NCI-H2029 (cell line): ENCODE measurements at places on chromosomes 2 and 18.

GRCh38 chr2:6814312-6814711, 51.4 kb downstream of the CMPK2 start:
- DNase-seq = no peak

DNA sequence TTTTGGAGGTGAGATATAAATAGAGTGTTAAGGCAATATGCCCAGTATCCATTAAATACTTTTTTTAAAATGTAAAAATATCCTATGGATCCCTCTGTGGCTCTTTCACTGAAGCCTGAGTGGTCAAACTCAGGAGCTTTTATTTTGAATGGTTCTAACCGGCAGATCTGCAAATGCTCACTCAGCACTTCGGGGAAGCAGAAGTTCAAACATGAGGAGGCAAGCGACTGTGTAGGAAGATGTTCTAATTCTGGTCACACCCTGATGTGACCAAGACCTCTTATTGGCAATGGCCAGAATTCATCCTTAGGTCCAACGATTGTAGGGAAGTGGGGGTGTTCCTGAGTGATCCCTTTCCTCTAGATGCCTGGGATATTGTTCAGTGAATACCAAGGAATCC, 168.8 kb downstream of the CDCA7 start:
- no peak for DNase-seq

GRCh38 chr2:11573418-11574175, 39.8 kb downstream of the GREB1 start:
- DNase-seq = no peak

- no peak for DNase-seq
Observed at GRCh38 chr2:139165041-139165440, 384.9 kb upstream of the NXPH2 start.

DNA sequence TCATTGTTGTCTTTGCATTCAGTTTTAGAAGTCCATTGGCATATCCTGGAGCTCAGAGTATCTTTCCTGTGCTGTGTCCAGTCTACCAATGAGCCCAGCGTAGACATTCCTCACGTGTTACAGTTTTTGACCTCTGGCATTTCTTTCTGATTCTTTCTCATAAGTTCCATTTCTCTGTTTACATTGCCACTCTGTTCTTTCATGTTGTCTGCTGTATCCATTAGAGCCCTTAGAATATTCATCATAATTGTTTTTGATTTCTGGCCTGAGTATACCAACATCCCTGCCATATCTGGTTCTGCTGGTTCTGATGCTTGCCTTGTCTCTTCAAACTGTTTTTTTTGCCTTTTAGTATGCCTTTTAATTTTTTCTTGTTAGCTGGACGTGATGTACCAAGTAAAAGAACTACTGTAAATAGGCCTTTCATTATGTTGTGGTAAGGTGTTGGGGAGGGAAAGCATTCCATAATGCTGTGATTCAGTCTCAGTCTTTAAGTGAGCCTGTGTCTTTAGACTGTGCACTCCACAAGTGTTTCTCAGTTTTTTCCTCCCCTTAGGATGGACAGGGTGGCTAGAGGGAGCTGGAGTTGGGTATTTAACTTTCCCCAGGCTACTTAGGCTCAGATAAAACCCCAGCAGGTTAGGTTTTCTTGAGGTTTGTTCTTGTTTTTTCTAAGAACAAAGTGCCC, 35.6 kb downstream of the CEP192 start:
- DNase-seq = no peak

DNA sequence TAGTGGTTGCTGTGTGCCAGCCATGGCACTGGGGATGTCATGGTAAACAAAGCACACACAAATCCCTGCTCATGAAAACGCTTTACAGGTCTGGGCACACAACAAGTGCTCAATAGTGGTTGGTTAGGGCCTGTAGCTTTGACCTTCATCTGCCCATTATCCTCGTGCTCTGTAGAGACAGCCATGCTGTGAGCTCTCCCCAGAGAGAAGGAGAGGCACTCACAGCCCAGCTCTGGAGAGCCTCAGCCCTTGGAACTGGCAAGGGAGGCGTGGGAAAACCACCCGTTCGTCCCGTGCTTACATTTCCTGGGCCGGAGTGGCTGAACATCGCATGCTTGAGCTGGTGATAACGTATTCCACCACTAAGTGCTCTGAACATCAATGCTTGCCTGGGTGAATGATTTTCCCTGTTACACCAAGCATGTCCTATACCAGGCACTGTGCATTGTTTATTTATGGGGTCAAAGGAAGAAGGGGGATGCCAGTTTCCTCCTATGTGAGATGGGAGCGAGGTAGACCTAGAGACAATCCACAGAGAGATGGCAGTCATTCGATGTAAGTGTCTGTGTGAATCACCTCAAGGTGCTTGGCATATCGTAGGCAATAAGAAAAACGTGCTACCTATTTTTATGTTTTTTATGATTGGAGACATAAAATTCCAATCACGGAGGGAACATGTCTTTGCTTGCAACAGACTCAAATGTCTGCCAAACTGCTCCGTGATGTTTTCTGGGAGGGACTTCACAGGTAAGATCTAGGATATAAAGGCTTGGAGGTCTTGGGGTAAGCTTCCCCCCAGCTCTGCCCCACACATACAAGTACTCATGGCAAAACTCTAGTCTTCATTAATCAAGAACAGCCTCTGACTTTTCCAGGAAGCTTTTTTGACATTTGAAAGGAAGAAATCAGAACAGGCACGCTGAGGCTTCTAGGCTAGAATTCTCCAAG, 75.5 kb downstream of the DDX1 start:
- DNase-seq = no peak

- no peak for DNase-seq
Observed at GRCh38 chr2:51722311-51722710, 690.4 kb upstream of the NRXN1 start.

DNA sequence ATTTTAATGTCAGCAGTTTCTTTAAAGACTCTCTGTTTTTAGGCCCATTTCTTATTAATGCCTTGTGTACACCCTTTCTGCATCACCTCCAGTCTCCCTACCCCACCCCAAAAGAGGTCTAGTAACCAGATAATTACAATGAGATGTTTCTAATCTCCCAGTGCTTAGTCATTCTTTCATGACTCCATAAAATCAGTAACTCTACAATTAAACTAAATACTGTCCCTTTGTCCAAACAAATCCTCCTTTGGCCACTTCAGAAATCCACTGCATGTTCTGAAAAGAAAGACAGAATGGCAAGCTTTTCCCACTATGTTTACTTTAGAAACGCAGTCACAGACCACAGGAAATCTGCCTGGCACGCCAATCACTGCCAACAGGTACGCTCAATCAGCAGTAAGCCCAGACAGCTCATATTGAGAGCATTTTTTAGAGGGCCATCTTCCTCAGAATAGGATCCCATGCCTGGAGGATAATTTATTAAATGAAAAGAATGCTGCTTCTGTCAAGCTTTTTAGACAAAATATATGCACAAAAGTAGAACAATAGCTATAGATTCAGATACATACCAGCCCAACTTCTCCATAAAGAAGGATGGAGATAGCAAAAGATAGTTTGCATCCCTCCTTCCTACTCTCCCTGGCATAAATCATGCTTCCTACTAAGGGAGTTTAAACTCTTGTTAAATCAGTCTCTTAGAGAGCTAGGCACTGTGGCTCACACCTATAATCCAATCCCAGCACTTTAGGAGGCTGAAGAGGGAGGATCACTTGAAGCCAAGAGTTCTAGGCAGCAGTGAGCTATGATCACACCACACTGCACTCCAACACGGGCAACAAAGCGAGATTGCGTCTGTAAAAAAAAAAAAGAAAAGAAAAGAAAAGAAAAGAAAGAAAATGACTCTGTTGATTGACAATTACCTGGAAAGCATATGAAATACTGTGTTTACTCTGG, 14.6 kb downstream of the CLASP1 start:
- DNase-seq = peak; percentile 35

- peak; percentile 4 for DNase-seq
Observed at GRCh38 chr2:121707920-121708361, 28.7 kb downstream of the NIFK start.

GRCh38 chr2:45293182-45293581, 283.9 kb upstream of the SIX2 start:
- no peak for DNase-seq

DNA sequence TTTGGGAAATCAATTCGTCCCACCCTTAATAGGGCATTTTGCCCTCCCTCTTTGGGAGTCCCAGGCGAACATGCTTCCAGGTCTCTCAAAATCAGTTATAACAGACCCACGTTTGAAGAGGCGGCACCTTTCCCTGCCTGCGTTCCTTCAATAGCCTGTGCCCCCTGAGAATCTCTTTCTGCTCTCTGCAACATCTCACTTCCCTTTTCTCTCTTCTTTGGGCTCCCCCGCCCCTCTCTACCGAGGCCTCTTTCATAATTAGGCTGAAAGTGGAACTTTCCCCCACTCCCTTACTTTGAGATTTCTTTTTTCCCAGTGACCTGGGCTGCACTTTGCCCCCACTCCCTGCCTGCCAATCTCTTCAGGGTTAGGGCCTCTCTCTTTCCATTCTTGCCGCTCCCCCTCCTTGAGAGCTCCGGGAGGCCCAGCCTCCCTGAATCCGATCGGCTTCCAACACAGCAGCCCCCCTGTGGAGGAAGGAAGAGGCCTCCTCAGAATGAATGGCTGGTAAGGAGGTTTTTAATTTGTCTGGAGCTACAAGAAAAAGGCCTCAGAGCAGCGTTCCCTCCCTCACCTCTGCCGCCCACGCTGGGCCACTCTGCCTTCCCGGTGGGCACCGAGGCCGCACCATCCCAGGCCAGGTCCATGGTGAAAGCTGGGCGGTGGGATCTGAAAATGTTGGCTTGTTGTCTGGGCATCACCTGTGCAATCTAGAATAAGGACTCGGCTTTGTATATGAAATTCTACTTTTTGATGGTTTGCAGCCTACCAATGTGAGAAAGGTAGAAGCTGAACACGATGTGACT, 162.6 kb upstream of the SIX3 start:
- no peak for DNase-seq

- no peak for DNase-seq
Observed at GRCh38 chr2:228023619-228024018, 152.2 kb downstream of the DAW1 start.

GRCh38 chr2:85001595-85001994, 30.6 kb downstream of the KCMF1 start:
- DNase-seq = no peak

DNA sequence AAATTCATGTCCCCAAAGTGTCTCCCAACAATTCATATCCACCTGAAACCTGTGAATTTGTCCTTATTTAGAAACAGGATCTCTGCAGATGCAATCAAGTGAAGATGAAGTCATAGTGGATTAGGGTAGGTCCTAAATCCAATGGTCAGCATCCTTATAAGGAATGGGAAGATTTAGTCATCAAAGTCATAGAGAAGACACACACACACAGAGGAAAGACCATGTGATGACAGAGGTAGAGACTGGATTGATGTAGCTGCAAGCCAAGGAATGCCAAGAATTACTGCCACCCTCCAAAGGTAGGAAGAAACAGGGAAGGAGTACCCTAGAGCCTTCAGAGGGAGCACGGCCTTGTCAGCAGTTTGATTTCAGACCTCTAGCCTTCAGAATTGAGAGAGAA, 17.7 kb downstream of the ADD2 start:
- DNase-seq = no peak

DNA sequence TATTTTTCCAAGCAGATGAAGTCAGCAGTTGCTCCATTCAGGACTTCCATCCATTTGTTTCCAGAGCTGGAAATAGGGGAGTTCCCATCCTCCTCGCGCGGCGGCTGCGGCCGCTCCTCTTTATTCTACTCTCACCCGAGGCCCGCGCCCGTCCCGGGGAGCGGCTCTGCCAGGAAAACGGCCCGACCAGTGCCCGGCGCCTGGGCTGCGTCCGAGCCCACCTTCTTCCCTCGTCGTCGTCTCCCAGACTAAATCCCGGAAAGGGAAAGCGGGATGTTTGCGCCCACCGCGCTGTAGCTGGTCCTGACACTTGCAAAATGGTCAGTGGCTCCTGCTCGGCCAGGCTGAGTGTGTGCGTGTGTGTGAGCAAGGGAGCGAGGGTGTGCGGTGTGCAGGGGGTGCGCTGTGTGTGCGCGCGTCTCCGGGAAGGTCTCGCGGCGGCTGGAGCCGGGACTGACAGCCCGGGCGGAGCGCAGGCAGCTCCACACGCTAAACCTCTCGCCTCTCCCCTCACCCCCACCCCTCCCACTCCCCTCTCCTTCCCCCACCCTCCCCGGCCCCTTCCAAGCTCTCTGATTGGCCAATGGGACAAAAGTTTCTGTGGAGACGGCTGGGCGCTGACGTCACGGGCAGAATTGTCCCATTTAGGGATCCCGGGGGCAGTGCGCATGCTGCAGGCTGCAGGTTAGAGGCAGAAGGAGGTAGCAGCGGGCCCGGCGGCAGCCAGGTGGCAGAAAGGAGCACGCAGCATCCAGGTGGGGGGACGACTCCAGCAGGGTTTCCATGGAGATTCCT, at the start of gene NOL4:
Gene NOL4 (minus strand): TSS at position 491 of the 795 bp plus-strand sequence. CDS start 1,660 bp downstream, outside the sequence.
- peak; percentile 88 for DNase-seq

- no peak for DNase-seq
Observed at GRCh38 chr18:9992973-9993520, 79.2 kb downstream of the VAPA start.

DNA sequence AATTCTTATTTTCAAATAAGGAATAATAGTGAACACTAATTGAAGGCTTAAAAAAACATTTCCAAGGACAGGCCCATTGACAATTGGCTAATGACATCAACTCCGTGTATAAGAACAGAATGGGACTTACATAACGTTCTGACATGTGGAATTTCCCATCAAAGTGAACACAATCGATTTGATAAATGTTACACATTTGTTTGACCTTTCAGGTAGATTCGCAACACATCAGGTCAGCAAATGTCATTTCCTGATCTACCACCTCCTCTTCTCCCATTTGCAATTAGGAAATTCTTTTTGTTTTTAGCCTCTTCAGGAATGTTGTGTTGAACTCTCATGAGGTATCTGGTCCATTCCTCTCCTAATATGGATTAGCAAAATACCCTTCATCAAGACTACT, 292.9 kb upstream of the SLC14A2 start:
- no peak for DNase-seq

DNA sequence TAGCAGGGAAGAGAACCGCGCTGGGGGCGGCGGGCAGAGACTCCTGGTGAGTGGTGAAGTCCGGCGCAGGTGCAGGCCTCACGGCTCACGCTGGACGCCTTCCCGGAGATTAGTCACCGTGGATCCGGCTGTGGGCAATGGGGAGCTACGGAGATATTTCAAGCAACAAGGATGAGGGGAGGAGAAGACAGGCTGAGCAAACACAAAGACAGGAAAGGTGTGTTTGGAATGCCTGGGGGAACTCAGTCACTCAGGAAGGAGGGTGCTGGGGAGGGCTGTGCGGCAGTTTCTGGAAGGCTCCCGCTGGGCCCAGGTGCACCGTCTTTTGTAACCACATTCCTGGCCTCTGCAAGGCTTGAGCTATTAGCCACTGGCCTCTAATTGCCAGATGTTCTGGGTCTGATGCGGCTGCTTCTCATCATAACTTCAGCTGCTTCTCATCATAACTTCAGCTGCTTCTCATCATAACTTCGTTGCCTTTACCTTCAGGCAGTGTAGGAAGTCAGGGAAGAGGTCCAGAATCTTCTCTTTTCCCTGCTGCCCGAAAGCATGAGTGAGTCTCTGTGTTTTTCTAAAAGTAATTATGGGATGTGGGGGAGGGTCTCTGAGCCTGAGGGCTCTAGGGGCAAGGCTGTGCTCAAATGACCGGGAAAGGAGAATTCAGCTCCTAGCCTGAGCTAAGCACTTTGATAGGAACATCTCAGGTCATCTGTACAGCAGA, 118.9 kb downstream of the PXDN start:
- DNase-seq = peak; percentile 43

- DNase-seq = no peak
Observed at GRCh38 chr2:174594456-174594855, 3.1 kb downstream of the WIPF1 start.

- no peak for DNase-seq
Observed at GRCh38 chr2:9638532-9638931, 7.7 kb upstream of the YWHAQ start.

- no peak for DNase-seq
Observed at GRCh38 chr2:160427629-160428404, 65.8 kb downstream of the RBMS1 start.

GRCh38 chr2:152693033-152693432, 24.2 kb downstream of the PRPF40A start:
- no peak for DNase-seq
